Cortex of kidney (tissue), 1 donor: ENCODE measurements at places on chromosomes 7 and 10.

GRCh38 chr10:96586419-96587263 lies at the start of gene TM9SF3:
Gene TM9SF3, minus strand, starts transcription at chr10:96587012. Its CDS starts 177 bp downstream, at chr10:96586835.
- no peak for DNase-seq

DNA sequence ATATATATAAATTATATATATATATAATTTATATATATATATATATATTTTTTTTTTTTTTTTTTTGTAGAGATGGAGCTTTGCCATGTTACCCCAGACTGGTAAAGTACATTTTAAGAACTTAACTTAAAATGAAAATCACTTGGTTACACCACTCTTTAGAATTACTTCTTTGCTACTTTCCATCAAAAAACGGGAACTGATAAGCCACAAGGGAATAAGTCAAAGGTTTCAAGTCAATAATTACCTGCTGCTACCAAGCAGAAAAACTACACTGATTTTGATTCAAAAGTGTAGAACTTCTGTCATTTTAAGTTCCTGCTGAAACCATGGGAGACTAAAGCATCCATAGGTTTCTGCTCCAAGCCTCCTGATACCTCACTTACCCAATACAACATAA lies 12.2 kb downstream of the PPA1 start:
- no peak for DNase-seq

DNA sequence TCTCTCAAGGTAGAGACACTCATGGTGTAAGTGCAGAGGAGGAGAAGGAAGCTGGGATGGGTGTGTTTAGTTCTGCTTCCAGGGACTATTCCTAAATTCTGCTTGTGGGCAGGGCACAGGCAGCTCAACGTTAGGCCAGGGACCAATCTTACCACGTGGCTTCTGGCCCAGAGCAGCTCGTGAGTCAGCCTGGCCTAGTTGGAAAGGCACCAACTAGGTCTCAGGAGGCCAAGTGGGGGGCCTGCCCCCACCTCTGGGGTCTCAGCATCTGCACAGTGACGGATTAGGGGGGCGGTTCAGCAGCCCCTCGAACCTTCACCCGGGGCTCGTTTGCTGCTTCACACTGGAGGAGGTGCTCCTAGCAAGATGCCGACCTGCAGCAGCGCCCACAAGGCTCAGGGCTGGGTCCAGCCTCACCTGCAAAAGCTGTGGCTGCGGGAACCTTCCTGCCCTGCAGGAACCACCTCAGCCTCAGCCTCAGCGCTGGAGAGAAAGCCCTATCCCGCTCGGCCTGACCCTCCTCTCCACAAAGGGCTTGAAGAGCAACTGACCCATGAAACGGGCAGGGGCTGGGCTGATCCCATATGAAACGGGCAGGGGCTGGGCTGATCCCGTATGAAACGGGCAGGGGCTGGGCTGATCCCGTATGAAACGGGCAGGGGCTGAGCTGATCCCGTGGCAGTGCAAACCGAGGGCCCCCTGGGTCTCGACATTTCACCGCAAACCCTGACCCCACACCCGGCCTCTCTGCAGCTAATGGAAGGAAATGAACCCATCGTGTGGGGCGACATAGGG lies 447.4 kb downstream of the DNAJB6 start:
- DNase-seq = no peak

DNA sequence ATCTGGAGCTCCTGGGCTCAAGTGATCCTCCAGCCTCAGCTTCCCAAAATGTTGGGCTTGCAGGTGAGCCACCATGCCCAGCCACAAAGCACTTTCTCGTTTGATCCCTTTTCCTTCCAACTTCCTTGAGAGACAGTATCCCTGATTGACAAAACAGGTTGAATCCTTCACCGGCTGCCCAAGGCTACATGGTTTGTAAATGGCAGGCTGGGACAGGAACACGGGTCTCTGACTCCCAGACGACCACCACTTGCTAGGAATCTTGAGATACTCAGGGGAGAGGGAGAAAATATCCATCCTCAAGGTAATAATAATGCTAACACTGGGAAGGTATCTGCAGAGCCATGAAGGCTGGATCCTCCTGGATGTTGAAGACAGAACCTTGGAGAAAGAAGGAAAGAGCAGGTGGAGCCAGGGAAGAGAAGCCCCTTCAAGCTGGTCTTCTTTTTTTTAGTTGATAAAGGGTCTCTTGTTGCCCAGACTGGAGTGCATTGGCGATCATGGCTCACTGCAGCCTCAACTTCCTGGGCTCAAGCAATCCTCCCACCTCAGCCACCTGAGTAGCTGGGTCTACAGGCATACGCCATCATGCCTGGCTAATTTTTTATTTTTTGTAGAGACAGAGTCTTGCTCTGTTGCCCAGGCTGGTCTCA lies 19.8 kb downstream of the MMRN2 start:
- no peak for DNase-seq

DNA sequence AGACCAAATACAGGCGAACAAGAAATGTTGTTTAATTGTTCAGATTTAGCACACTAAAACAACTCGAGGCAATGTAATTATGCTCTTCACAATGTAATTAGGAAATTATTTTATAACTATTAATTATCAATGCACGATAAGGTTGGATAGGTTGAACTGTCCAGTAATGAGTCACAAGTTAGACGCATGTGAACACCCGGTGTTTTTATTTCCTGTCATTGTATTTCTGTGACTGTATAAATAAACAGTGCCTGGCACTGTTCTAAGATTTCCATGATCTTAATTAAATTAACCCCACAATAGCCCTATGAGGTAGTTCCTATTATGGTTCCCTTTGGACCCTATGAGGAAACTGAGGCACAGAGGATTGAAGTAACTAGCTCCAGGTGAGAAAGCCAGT lies 26.2 kb downstream of the C10orf105 start:
- DNase-seq = no peak

DNA sequence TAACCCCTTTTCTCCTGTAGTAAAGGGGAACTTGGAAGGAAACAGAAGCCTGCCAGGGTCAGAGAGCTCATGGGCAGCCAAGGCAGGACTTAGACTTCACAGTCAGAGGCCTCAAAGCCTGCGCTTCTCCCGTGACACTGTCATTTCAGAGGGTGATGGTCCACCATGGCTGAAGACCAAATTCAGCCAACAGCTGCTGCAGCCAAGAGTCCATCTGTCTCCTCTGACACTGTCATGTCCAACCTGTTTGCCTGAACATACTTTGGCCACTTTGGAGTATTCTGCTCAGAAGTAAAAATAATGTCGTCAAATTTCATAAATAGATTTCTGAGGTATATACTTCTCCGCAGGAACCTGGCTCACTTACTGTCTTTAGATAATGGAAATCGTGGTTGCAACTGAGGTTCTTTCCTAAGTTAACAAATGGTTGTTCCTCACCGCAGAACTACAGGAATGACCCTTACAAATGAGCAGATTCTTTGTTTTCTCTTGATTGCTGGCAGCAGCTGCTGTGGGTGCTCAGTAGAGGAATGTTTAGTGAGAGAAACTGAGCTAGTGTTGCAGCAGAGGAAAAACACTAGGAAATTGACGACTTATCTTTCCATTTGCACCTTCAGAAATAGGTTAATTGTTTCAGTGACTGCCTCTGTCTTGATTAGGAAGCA lies 626.5 kb downstream of the SDK1 start:
- no peak for DNase-seq

GRCh38 chr10:63415640-63416244 lies 50.0 kb downstream of the JMJD1C start:
- no peak for DNase-seq

- no peak for DNase-seq
Measured at GRCh38 chr7:44307301-44307900, 18.0 kb downstream of the CAMK2B start.

DNA sequence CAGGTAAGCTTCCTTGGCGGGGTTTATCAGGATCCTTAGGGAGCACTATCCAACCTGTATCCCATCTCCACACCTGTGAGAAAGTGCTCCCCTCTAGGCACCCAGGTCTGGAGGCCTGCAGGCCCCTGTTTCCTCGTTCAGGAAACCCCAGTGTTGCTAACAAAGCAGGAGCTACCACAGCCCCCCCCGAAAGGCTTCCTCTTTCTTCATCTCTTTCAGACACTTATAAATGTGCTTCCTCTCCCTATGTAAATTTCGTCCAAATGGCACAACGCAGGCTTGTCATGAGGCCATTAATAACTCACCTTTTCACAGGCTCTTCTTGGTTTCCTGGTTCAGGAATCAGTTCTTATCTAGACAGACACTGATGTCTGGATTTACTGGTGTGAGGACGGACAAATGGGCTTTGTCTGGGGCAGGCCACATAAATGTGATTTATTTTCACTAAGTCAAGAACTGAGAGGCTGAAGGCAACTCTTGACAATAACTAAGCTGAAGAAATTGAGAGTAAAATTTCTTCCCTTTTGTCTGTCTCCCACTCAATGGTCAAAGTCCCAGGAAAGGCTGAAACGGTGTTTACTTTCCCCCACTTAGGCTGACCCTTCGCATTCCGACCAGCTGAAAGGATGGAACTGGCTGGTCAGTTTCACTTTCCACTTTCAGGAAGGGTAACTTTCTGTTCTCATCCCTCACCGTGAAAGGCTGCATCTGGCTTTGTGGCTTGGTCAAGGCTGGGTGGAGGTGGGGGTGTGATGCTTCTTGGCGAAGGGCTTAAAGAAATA lies 46.8 kb downstream of the PIK3AP1 start:
- DNase-seq = no peak

GRCh38 chr7:157691586-157692459 lies 355.0 kb downstream of the DNAJB6 start:
- no peak for DNase-seq

- no peak for DNase-seq
Measured at GRCh38 chr7:30322271-30323005, 38.0 kb downstream of the ZNRF2 start.

GRCh38 chr7:2445898-2446555 lies 30.2 kb downstream of the GRIFIN start:
- DNase-seq = no peak

DNA sequence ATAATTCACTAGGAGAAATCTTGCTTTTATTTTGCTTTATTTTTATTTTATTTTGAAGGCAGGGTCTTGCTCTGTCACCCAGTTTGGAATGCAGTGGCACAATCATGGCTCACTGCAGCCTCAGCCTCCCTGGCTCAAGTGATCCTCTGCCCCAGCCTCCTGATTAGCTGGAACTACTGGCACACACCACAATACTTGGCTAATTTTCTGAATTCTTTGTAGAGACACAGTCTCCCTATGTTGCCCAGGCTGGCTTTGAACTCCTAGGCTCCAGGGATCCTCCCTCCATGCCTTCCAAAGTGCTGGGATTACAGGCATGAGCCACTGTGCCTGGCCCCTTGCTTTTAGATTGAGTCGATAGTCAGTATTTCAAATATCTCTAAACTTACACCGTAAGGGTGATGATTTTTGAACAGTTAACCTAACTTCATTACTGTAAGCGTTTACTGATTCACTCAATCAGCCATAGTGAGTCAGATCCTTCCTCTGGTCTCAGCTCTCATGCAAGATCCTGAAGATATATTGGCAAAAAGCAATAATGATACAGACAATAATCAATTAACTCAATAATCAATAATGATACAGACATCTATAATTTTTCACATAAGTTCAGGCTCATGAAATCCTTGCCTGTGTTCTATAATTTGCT lies 239.5 kb downstream of the KIAA1217 start:
- DNase-seq = no peak

DNA sequence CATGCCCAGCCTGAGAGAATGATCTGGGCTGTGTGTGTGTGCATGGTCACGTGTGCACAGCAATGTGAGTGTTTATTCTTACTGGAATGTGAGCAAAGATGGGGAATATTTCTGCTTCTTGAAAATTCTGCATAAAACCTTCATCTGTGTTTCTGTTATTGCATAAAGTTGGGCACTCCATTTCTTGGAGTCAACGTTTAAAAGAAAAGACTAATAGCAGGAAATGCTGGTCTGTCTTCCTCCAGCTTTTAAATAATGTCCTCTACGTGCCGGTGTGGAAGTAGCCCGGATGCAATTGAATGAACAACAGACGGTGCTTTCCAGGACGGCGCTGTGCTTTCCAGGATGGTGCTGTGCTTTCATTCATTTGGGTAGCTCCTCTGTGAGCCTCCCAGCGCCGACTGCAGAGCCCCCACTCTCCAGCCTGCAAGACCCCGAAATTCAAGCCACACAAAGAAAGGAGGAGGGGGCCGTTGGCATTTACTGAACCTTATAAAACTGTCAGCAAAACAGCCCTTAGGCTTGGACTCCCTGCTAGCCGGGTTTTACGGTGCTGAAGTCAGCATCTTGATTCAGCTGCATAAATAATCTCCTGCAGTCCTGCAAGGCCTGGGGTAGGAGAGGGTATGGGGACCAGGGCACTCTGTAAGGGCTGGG lies 158.2 kb upstream of the PRKCQ start:
- DNase-seq = no peak

- no peak for DNase-seq
Measured at GRCh38 chr10:103680869-103681236, 174.5 kb downstream of the SH3PXD2A start.

GRCh38 chr7:51186531-51186930 lies 130.1 kb downstream of the COBL start:
- no peak for DNase-seq

DNA sequence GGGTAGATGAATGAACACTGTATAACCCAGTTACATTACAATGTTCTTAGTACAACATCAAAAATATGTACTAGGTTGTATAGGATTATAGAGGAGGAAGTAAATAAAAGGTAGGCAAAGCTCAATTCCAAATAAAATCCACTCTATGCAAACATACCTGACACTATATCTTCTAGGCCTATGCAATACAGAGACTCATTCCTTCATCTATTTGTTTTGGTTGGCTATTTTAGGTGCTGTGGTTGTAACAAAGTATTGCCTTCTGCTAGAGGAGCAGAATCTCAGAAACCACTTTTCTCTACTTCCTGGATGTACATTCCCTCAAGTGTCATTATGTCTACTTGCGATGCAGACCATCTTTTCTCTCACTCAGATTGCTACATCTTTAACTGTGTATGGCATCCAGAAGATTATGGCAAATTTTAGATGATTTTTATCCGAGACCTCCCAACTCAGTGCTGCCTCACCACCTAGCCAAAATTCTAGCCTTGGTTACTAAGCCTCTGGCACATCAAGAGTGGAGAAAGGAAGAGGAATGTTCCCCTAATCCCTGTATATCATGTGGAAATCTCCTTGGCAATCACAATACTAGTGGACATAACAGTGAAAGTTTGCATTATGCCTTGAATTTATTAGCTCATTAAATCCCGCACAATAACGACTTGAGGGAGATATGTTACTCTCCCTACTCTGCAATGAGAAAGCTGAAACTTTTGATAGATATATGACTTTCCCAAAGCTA lies 5.5 kb upstream of the TFPI2 start:
- DNase-seq = no peak

- DNase-seq = no peak
Measured at GRCh38 chr7:129702316-129702715, 90.8 kb downstream of the NRF1 start.

GRCh38 chr10:103854686-103855391 lies 537 bp downstream of the SH3PXD2A start:
- DNase-seq = no peak

DNA sequence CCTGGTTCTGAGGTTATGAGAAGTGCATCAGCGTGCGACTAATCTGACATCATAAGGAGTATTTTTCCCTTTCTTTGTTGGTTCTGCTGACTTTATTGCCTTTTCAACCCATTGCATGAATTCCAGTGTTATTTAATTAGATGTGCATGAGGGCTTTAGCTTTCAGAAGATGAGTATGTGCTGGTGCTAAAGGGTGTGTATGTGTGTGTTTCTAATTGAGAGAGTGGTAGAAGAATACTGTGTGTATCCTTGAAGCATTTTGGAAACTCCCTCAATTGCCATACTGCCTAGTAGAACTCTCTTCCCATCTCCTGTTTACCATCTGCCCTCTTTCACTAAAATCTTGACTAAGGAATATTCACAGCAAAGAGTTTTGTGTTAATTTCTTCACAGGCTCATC lies 158.1 kb downstream of the SND1 start:
- no peak for DNase-seq

- DNase-seq = no peak
Measured at GRCh38 chr10:18254086-18254485, 113.9 kb downstream of the CACNB2 start.

- no peak for DNase-seq
Measured at GRCh38 chr7:48366096-48366495, 194.8 kb downstream of the ABCA13 start.
